ENCODE measurements at places on chromosomes 3 and 15.

DNA sequence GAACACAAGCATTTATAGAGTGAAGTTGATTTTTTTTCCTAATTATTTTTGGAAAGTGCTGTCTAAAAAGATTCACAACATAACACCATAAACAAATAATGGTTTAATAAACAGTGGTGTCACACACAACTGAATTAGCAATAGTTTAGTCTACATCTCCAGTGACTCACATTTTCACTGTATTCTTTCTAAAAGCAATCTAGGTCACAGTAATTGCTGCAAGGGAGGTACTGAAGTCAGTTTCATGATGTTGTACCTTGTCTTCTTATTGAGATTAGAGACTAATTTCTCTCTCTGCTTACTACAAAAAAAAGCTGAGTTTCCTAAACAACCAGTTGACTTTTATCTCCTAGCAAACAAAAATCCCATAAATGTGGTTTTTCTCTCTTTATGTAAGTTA lies 29.6 kb downstream of the PLSCR4 start:
- DNase-seq: no peak

- no peak for DNase-seq
Observed at GRCh38 chr3:13371100-13372075, 48.7 kb downstream of the NUP210 start.

DNA sequence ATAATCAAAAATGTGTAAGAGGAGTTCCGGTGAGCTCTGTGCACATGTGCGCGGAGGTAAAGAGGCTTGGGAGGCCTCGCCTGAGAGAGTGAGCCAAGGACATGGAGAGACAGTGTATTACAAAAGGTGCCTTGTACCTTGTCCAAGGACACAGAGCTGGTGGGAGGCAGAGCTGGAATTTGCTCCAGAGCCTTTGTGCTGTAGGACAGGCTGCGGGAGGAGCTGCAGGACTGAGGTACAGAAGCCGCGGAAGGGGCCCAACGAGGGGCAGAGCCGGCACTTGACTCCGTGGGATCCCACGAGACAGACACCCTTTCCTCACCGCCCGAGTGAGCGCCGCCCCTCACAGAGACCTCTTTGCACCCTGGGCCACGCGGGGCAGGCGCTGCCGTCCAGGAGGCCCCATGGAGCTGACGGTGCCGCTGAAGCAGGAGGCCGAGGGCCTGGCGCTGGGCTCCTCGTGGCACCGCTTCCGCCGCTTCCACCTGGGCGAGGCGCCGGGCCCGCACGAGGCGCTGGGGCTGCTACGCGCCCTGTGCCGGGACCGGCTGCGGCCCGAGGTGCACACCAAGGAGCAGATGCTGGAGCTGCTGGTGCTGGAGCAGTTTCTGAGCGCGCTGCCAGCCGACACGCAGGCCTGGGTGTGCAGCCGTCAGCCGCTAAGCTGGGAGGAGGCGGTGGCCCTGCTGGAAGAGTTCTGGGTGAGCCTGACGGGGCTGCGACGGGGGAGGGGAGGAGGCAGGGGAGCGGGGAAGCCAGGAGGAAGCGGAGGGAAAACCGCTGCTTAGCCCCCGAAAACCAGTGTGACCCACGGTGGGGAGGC lies 68.7 kb downstream of the SLTM start:
- peak; percentile 36 for DNase-seq

- DNase-seq: no peak
Observed at GRCh38 chr3:78734048-78734637, 1033.7 kb downstream of the ROBO1 start.

- DNase-seq: no peak
Observed at GRCh38 chr3:79245284-79246138, 522.3 kb downstream of the ROBO1 start.

- DNase-seq: no peak
Observed at GRCh38 chr3:37707428-37708372, 154.0 kb upstream of the CTDSPL start.

DNA sequence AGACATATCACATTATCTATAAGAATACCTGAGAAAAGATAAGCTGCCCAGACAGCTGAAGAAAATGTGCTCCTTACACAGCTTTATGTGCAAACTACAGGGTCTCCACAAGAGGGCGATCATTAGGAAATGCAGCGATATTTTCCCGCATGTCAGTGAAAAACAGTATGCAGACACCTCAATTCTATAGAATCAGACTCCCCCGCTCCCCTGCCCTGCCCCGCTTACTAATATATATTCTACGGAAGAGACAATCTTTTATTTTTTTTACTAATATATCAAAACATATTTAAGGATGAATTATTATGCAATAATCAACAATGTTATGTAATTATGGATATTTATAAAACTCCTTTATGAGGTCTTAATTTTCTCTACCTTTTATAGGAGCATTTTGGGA lies 681.3 kb downstream of the ROBO1 start:
- peak; percentile 28 for DNase-seq

- DNase-seq: no peak
Observed at GRCh38 chr3:195591852-195592251, 8.1 kb upstream of the APOD start.

- DNase-seq: no peak
Observed at GRCh38 chr3:58191361-58191991, 19.3 kb downstream of the DNASE1L3 start.

GRCh38 chr3:149377408-149378364 lies at the start of gene TM4SF1:
Gene TM4SF1, minus strand, starts transcription at chr3:149377649. Its CDS starts 102 bp downstream, at chr3:149377547.
- peak; percentile 42 for DNase-seq

DNA sequence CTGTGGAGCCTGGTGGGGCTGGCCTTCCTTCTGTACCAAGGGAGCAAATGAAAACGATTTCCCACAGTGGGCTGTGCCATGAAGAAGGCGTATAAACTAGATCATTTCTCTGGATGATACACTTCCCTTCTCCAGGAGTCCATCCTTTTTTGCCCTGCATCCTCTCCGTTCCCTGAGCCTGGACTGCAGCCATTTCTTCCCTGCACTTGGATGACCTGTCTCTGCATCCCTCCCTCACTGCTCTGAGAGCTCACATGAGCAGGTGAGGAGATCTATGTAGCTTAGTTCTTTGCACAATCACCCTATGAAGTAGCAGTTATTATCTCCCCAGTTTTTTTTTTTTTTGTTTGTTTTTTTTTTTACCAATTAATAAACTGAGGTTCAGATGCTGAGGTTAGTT lies 46.7 kb downstream of the IQSEC1 start:
- DNase-seq: no peak

- DNase-seq: no peak
Observed at GRCh38 chr3:159629329-159630084, 359.1 kb upstream of the IL12A start.

DNA sequence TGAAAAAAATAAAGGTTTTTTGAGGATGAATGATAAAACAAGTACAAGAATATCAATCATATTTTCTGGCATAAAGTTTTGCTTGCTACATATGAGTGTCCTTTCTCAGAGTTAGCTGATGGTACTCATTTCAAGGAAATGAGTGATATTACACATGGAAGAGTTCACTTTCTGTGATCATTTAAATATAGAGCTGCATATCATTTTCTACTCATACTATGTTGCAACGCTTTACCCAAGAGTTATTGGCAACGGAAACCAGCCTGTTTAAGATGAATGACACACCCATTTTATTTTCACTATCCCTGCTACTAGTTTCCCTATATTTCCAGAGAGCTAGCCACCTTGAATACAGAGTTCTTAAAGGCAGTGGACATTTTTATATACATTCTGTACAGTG lies 35.4 kb upstream of the RBMS3 start:
- no peak for DNase-seq

- no peak for DNase-seq
Observed at GRCh38 chr3:19250959-19251610, 102.8 kb downstream of the KCNH8 start.

- no peak for DNase-seq
Observed at GRCh38 chr3:127951276-127951675, 36.2 kb downstream of the KBTBD12 start.

GRCh38 chr3:137106612-137107240 lies 148.9 kb downstream of the IL20RB start:
- DNase-seq: no peak

- no peak for DNase-seq
Observed at GRCh38 chr15:87293031-87293430, 963.5 kb downstream of the NTRK3 start.

DNA sequence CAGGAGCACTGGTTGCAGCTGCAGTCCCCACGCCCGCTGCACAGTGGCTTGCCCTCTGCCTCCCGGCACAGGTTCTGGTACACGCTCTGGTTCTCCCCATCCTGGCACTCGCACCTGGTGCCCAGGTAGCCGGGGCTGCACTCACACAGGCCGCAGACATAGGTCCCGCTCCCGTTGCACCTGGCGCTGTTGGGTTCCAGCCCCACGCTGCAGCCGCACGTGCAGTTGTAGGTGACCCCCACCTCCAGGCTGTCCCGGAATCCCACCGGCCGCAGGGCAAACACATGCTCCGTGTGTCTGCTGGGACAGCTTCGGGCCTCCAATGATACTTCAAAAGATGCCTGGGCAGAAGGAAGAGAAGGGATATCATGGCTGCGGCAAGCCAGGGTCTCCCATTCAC lies 66.2 kb downstream of the UMPS start:
- DNase-seq: no peak

DNA sequence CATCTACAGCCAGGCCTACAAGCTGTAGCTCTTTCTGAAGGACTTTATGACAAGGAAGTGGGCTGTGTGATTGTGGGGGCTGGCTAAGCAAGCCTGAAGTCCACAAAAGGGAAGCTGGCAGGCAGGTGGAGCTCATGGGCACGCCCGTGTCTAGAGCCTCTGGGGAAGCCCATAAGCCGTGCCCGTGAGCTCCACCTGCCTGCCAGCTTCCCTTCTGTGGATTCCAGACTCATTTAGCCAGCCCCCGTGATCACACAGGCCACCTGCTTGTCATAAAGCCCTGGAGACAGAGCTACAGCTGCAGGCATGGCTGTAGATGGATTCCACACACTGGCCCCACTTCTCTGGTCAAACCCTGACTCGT lies 15.2 kb downstream of the EFCC1 start:
- DNase-seq: no peak

DNA sequence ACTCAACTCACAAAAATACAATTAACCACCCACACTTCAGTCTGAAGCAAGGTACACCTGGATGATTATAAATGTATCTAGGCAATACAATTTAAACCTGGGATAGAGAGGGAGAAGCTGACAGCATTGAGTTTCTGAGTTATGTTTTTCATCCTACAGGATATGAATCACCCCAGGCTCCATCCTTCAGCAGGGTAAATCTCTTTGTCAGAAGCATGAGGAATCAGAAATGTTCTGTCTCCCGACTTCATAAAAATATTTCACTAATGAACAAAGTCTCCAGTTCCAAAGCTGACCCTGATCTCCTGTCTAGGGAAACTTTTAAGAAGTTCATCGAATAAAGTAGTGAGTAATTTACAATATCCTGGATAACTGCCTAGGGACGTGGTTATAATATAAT lies 25.5 kb upstream of the FRMD4B start:
- no peak for DNase-seq

DNA sequence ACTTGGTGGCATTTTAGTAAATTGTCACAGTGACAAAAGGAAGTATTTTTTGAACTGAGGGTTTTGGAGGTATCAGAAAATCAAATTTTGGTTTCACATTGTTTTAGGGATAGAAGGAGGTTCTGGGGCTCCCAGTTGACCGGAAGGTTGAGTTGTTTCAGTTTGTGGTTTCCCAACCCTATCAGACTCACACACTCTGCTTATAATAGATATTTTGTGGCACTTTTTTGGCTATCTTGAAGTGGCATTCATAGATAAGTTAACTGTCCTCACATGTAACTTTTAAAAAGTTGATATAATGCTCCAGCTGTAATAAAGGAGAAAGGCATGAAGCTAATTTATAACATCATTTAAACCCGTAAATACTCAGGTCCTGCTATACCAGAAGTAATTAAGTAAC lies 12.8 kb downstream of the ARMC8 start:
- DNase-seq: no peak

DNA sequence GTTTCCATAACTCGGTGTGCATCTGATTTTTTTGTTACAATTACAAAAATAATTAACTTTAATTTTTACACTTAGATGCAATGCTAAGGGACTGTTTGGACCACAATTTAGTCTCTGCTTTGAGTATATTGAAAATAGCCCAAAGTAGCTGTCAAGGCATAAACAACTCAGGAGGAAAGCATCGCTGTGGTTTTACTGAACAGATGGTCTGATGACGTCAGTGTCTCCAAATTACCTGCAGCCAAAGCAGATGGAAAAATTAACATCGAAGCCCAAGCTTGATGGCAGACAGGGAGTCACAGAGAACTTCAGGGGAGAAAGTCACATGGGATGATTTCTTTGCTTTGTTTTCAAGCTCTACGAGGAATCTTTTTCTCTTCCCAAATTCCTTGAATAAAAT lies 83.1 kb upstream of the PLCL2 start:
- DNase-seq: no peak

DNA sequence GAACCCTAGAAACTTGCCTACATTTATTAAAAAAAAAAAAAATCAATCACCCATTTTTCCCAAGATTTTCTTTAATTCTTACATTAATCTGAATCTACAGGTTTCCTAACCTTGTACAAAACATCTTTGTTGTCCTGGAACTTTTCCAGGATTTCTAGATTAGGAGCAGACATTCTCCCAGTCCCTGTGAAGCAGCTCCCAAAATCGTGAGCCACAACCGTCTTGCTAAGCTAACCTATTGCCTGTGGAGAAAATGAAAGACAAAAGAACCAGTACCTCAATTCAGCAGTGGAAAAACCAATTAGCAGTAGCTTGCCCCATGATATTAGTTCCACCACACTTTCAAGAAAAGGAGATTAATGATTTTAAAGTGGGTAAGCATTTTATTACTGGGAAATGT lies 522.1 kb downstream of the UNC13C start:
- no peak for DNase-seq

GRCh38 chr15:92421976-92422375 lies 28.3 kb downstream of the ST8SIA2 start:
- DNase-seq: no peak

GRCh38 chr3:195854628-195855294 lies 43.0 kb upstream of the MUC4 start:
- no peak for DNase-seq

GRCh38 chr3:149828390-149828789 lies 15.4 kb downstream of the RNF13 start:
- DNase-seq: no peak

DNA sequence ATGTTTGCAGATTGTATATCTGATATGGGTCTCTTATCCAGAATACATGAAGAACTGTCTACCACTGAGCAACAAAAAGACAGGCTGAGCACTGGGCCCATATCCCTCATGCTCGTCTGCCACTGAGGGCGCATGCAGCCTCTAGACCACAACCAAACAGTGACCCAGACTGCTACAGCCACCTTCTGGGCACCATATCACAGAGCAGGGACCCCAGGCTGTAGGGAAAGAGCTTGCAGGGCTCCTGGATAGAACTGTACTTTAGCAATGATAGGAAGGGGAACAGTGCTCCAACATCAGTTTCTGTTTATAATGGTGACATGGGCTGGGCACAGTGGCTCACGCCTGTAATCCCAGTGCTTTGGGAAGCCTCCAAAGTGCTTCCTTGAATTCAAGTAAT lies 40.2 kb upstream of the TMEM87A start:
- no peak for DNase-seq
